ENCODE measurements at places on chromosomes 6 and 20.

DNA sequence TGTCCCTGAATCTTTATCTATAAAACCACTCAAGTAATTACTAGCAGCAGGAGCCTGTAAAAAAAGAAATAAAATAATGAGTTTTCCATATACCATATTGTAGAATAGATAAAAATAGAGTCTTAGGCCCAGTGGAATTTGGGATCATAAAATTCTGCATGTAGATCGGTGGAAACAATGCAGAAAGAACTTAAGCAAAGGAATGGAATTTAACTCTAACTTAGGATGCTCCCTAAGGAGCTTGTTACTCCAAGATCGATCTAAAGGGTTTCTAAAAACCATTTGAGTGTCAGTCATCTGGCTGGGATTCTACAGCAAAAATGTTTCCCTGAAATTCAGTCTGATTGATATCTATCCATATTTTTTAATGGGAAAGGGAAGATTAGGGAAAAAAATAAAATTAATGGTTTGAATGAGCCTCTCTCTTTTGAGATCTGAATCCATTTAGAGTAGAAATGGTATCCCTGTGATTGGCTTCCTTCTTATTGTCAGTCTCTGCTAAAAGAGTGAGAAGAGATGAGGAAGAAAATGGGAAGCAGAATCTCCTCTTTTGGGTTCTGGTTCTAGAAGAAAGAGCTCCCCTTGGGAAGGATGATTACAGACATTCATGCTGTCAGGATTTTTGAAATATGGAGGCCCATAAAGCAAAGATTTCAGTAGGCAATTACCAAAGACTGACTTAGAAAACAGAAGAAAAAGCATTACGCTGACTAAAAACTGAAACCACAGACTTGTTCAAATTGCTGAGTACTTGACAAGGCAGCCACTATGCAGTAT, 564.3 kb upstream of the MARCKS start:
- no peak for DNase-seq

GRCh38 chr6:167137881-167138280, 15.0 kb downstream of the CCR6 start:
- no peak for DNase-seq

DNA sequence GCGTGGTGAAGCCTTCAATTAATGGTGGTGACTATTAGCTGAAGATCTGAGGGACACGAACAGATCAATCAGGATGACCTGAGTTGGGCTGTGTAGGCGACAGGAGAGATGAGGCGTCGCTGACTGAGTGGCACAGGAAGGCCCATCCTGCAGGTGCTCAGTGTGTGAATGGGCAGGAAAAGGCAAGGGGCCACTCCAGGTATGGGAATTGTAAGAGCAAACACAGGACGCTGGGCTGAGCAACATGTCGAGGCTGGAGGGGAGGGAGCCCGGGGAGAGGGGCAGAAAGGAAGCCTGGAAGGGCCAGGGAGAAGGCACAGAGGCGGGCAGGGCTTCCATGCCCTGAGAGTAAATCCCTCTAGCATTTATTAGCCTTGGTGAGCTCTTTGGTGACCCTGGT, 151.0 kb downstream of the VEGFA start:
- no peak for DNase-seq

GRCh38 chr20:46282669-46283068, 25.6 kb downstream of the CDH22 start:
- DNase-seq, result no peak

GRCh38 chr6:145602726-145603326, 132.5 kb downstream of the EPM2A start:
- no peak for DNase-seq

- DNase-seq, result no peak
Observed at GRCh38 chr20:4443016-4443415, 278.7 kb upstream of the PRND start.

GRCh38 chr20:18215566-18215965, 72.8 kb upstream of the ZNF133 start:
- no peak for DNase-seq

DNA sequence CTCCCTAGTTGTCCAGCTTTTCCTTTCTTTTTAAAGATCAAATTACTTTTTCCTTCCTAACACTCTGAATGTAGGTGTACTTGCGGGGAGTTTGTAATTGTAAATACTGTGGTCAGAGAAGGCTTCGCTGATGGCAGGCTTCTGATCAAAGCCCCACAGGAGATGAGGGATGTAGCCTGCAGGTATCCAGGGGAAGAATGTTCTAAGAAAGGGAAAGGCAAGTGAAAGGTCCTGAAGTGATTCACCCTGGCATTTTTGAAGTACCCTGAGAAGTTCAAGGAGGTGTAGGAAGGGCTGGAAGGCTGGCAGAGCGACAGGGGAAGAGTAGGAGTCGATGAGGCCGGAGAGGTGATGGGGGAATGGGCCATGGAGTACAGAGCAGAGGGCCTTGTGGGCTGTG, 38.2 kb upstream of the CCN6 start:
- DNase-seq, result no peak

Data from esophagus squamous epithelium (tissue), 5 donors.